ENCODE measurements at places on chromosomes 13 and 19. TPM values are rescaled to one million over a fixed set of nuclear protein-coding genes. Genes with fewer than 3 reads are reported as not detected.

GRCh38 chr19:1411255-1412191, 4.1 kb downstream of the DAZAP1 start:
- DNase-seq = peak; percentile 54

DNA sequence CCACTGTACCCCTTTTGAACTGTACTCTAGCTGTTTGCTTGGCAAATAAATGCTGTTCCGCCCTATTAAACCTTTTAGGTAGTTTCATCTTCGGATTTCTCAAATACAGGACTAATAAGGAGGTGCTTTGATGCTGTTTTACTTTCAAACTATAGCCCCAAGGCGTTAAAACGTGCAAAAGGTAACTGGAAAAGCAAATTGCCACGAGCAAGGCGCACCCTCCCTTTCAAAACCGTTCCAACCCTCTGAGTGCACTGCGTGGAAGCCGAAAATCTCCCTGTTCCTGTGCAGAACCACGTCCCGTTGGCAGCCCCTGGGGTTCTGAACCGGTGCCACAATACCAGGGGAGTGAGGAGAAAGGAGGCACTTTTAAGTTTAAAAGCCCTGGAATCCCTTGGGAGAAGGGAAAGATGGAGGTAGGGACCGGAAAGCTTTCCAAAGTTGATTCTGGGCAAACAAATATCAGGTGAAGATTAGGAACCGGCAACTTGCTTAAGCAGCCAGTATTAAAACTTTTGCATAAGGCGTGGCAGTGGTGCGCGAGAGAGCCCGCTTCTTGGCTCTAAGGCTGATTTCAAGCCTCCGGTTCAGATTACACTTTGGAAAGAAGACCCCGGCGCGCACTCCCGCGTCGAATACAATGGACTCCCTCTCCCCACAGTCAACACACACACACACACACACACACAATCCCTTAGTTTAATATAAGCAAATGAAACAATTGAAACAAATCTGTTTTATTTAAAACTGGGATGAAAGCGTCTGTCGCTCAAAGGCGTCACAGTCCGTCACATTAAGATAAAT, 9.5 kb downstream of the POU4F1 start:
- DNase-seq = no peak

DNA sequence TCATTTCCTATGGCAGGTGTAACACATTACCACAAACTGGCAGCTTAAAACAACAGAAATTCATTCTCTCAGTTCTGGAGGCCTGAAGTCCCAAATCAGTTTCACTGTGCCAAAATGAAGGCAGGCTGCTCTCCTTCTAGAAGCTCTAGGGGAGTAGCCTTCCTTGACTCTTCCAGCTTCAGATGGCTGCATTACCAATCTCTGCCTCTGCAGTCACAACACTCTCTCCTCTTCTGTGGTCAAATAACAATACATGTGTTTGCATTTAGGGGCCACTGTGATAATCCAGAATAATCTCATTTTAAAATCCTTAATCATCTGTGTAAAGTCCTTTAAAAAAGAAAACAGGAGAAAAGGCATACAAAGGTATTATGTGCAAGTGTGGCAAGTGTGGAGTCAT, 7.8 kb downstream of the DIAPH3 start:
- peak; percentile 8 for DNase-seq

GRCh38 chr13:44516771-44517170, 59.4 kb downstream of the TSC22D1 start:
- DNase-seq = no peak

DNA sequence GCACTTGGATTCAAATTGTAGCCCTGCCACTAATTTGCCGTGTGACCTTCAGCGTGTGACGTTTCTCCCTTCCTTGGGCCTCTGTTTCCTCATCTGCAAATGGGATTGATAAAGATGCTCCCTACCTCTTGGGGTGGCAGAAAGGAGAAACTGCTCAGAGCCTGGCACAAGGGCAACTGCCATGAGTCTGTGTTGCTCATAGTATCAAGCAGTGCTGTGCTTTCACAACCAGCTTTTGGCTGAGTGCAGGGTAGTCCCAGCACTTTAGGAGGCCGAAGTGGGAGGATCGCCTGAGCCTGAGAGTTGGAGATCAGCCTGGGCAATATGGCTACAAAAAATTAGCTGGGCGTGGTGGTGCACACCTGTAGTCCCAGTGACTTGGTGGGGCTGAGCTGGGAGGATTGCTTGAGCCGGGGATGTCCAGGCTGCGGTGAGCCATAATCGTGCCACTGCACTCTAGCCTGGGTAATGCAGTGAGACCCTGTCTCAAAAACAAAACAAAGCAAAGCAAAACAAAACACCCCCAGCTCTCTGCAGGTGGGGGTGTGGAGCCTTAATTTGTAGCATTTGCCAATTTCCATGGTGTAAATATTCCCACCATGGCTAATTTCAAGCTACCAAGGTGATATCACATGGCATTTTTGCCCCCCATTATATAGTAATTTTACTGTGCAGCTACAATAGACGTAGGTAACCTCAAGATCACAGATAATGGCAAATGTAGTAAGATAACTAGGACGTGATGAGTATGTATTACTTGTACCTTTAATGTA, 1.6 kb upstream of the MARK4 start:
- DNase-seq = no peak

- no peak for DNase-seq
Observed at GRCh38 chr13:31310356-31310755, 110.6 kb downstream of the B3GLCT start.

GRCh38 chr13:52906122-52906903, 57.9 kb upstream of the PCDH8 start:
- no peak for DNase-seq

DNA sequence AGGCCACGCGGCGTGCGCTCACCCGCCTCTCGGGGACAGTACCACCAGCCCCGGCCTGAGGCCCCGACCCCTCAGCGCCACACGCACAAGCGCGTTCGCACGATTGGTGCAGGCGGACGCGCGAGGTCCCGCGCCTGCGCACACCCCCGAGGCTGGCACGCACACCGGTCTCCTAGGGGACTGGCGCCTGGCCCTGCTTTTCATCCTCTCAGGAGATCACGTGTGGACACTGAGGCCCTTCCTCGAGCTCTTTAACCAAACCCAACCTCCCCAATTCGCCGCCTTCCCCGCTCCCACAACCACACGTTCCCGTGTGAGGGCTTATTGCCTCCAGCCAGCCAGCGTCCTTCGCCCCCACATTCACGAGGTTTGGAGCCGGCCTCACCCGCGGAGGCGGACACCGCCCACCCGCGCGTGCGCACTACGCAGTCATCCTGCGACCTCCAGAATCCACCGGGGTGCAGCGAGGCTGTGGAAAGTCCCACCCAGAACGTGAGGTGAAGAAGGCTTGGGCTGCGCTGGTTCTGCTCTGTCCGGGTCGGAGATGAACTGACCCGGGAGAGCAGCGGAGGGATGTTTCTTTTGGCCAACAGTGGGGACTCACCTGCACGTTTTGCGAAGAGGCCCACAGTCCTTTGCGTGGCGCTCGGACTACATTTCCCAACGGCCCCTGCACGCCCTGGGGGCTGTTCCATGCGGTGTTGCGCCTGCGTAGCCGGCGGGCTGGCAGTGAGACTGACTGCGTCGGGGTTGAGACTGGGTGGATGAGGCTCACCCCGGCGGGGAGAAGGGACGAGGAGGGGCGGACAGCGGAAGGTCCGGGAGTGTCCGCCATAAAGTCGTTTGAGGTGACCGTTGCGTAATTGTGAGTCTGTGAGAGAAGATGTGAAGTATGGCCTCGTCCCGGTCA, 539 bp upstream of the ZNF667 start:
- DNase-seq = peak; percentile 91

DNA sequence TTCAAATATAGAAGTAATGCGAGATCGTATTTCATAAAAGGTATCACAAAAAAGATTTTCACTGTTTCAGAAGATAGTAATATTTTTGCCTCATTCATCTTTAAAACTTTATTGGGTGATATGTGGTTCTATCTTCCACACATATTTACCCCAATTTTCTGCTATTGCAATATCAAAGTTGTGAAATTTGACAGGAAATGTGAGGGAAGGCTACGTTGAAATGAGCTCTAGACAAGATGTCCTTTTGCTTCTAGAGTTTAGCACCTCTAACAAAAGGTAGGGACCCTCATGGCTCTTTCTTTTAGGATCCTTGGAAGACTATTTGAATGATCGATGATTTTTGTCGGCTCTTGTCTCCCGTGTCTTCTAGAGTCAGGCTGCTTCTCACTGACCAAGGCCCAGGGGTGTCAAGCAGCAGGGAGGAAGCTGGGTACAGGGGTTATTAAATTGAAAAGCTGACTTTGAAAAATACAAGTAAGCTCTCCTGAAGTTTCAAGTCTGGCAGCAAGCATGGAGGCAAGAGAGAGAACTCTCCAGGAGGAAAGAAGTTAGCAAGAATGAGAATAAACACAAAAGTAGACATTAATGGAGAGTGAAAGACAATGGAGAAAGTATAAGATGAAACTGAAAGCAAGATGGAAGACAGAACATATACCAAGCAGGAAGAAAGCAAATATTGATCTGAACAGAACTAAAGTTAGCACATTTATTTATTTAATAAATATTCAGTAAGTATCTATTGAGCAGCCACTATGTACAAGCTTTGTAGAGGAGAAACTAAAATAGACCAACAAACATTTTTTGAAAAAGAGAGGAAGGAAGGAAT, 73.4 kb downstream of the RUBCNL start:
- DNase-seq = no peak

DNA sequence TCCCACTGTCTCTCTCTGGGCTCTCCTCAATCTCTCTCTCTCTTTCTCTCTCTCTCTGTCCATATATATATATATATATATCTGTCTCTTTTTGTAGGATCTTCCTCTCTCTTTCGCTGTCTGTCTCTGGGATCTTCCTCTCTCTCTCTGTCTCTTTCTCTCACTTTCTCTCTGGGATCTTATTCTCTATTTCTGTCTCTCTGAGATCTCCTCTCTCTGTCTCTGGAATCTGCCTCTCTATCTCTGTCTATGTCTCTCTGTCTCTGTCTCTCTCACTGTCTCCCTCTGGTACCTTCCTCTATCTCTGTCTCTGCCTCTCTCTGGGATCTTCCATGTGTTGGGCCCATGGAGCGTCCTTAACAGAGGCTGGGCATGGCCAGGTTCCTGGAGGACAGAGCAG, 3.4 kb downstream of the ATP1A3 start:
- no peak for DNase-seq

DNA sequence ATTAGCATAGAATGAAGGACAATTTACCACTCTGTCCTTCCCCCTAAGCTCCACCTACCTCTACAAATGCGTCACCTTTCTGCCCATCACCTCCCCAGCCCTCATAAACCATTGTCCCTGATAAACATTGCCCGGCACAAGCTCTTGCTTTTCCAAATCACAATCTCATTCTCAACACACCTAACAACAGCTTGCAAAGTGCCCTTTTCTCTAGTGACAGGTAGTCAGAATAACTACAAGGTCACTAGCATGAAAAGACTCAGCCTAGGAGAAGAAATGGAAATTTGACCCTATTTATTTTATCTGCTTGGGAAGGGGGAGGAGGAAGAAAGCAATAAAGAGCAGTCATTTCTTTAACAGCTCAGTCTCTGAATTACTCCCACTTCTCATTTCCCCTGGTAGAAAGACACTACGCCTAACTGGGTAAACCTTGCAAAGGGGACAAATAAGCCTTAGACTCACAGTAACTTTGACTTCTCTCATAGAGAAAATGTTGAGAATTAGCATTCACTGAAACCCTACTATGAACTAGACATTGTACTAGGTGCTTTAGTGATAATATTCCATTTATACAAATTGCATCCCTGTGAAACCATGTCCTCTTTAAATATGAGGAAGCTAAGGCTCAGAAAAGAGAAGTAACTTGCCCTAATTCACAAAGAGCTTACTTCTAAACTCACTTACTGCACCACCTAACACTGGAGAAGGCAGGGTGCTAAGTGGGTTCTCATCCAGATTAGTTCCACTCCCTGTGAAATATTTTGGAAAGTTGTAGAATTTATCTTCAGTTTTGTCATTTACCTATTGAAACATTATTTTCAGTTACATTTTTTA, 116.2 kb upstream of the FNDC3A start:
- DNase-seq = no peak

- DNase-seq = no peak
Observed at GRCh38 chr19:4115050-4115817, 8.7 kb downstream of the MAP2K2 start.

Gene PGLYRP1
- total RNA-seq = not detected

Gene TNFSF13B
- 0.56 TPM for total RNA-seq

Gene NXNL1
- not detected for total RNA-seq

Gene ZNF90
- total RNA-seq = 0.36 TPM
